ENCODE measurements at places on chromosomes 7 and 10.
A peak's percentile ranks its signal among the peaks of the same experiment; 100 is the strongest.

DNA sequence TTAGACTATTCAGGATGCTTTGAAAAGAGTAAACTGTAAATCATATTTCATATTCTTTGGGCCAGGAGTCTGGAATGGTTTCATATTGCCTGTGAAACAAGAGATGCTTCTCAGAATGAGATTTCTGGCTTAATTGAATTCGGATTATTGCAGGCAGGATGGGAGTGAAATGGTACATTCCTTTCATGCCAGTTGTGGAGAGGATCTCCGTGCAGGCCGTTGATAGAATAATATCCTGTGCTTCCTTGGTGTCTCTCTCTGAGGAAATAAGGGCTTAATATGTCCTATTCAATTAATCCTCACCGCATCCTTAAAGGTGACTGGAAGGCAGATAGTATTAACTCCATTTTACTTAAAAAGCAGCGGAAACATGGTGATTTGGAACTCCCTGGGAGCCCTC, 56.6 kb downstream of the CUX1 start:
- DNase-seq: no peak

- peak; percentile 15 for DNase-seq
Measured at GRCh38 chr7:2958416-2959102, 85.1 kb downstream of the CARD11 start.

DNA sequence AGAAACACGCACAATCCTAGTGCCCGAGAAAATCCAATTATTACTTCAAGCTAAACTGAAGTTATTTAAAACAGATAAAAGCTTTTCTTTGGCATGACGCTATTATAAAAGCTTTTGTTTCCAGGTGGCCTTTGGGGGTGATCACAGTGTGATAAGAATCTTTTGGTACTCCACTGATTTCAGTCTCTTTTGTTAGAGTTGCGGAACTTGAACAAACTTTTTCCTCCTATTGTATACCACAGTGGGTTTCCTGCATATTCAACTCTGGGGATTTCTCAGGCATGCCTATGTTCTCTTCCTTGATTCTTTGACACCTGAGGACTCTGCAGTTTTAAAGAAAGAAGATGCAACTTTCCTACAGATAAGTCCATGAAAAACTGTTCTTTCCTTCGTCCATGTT, 99.7 kb upstream of the PITRM1 start:
- no peak for DNase-seq

DNA sequence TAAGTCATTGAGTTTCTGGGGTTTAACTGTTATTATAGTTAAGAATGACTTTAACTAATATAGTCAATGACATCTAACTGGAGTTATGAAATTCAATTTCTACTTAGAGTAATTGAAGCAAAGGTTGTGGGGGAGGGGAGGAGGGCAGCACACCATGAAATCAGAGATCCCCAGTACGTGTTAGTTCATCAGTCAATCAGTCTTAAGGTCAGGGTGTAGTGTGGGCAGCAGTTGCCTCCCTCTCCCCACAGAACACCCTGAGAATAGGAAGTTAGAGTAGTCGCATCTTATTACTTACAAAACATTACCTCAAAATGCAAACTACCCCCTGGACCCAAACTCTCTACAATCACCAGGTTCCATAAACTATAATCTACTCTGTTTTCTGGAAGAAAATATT, 7.0 kb upstream of the HPS1 start:
- no peak for DNase-seq

DNA sequence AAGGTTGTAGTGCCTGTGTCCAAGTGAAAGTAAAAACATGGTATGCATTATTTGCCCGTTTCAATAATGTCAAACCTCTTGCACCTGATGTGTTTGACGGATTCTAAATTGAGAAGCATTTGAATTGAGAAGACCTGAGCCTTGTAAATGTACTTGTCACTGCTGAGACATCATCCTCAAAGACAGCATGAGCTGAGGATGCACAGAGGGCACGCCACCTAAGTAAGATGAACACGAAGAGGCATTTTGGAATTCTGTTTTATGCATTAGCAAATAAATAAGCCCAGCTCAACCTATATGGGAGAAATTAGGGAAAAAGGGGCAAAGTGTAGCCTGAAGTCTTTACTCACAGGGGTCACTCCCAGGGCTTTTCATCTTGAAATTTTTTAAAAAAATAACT, 73.8 kb upstream of the SORCS1 start:
- no peak for DNase-seq
